ENCODE measurements at places on chromosomes 13 and 19.

DNA sequence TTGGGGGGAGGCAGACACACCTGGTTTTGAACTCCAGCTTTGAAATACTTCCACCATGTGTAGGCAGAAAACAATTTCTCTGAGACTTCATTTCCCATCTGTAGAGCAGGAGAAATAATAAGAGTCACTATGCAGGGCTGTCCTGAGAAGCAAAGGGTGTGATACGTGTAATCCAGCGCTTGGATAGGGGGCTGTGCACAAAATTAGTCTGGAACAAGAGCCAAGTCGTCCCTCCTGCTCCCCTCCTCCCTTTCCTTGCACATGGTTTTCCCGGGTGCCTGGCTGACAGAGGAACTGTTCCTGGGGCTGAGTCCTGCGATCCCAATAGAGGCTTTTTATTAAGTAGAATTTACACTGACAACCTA, 29.6 kb upstream of the UBE2L5 start:
- no peak for DNase-seq

GRCh38 chr13:94345374-94346195, 133.9 kb downstream of the DCT start:
- peak; percentile 26 for DNase-seq

DNA sequence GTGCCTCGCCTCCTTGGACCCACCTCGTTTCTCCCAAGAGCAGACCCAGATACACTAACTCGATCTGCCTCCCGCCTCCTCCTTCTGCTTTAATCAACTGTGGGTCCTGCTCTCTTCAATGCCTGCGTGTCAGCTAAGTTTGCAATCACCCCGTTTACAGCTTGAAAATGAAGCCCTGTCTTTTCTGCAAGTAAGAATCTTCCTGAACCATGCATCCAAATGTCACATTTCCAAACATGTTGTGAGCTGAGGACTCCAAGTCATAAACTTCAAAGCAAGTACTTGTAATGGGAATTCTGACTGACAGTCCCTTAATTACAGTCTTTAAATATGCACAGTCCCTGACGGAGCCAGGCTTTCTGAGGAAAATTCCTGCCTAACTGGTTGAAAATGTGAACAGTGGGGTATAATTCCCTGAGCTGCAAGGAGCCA, 154.9 kb upstream of the UQCRFS1 start:
- no peak for DNase-seq

- DNase-seq: no peak
Observed at GRCh38 chr19:10583036-10583776, 3.9 kb downstream of the AP1M2 start.

DNA sequence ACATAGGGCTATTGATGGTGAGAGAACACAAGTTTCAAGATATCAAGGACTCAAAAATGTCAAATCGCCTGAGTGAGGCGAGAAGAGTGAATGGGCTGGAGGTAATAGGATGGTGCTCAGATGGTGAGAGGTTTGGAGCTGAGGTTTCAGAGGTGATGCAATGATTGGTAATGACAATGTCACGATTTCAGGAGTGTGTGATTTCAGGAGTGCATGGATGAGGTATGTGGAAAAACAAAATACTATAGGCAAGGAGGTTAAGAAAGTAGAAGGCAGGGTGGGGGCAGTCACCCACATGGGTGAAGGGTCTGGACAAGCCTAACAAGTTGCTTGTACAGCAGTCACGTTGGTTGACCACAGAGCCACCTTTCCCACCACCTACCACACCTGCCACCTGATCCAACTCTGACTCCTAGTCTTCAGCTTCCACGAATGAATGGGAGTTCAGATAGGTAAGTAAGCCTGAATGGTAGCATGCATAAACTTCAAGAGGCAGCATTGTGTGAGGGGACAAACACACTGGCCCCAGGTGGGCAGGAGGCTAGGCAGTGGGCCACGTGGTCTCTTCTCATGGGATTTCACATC, 71.5 kb downstream of the RUBCNL start:
- DNase-seq: no peak

GRCh38 chr13:112111239-112111857, 44.4 kb downstream of the SOX1 start:
- no peak for DNase-seq

GRCh38 chr13:31970231-31970930, 61.2 kb upstream of the FRY start:
- DNase-seq: no peak

DNA sequence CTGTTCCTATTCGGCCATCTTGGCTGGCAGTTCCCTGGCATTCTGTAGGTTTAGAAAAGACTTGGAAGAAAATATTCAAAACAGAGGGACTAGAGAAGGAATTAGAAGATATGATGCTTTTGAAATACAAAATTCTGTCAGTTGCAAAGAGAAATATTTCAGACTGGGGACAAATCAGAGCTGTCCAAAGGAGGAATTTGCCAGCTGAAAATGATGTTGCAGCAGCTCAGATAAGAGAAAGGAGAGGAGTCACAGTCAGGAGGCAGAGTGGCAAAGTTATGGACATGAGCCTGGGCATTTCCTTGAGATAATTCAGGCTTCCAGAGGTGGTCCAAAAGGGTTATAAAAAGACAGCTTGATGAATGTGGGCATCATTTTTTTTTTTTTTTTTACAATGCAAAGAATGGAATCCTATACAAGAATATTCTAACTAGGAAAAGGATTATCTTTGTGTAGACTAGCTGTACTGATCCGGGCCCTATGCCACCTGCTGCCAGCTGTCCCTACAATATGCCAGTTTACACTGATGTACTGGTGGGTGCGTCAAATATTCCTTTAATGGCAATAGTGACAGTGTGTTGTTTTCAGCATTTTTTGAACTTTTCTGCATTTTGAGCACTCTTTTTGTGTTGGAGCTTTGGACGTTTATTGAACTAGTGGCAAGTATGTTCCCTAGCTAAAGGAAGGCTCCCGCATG, 31.8 kb upstream of the CBY2 start:
- DNase-seq: no peak

DNA sequence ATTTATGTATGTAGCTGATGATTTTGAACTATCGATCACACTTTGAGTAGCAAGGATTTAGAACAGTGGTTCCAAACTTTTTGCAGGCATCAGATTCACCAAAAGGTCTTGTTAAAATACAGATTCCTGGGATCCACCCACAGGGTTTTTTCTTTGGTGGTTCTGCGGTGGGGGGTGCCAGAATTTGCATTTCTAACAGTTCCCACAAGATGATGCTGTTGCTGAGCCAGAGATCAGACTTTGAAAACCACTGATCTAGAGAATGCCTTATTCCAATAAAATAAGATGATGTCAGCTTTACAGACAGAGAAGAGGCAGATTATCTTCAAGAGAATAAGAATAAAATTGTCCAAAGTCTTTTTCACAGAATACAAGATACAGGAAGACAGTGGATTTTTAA, 80.9 kb upstream of the SHISA2 start:
- no peak for DNase-seq

DNA sequence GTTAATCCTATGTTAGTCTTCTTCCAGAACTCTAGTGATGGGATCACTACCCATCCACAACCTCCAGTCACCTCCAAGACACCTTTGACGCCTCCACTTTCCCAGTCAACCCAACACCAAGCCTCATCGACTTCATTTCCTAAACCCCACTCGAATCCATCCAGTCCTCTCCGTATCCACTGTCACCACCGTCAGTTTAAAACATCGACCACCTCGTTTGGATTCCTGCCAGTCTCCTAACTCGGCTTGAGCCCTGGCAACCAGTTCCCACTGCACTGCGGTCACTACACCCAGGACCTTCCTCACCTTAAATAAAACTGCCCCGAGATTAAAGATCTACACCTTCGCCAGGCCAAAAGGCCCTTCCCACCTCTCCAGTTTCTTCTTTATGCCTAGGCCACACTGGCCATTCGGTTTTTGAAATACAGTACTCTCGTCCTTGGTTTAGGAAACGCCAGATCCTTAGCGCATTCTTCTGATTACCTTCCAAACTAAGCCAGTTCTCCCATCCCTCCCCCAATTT, 1.2 kb downstream of the MTIF3 start:
- no peak for DNase-seq

- DNase-seq: peak; percentile 67
Observed at GRCh38 chr13:26423629-26424028, 133.9 kb upstream of the WASF3 start.

GRCh38 chr13:83538636-83539035, 343.6 kb downstream of the SLITRK1 start:
- DNase-seq: no peak

DNA sequence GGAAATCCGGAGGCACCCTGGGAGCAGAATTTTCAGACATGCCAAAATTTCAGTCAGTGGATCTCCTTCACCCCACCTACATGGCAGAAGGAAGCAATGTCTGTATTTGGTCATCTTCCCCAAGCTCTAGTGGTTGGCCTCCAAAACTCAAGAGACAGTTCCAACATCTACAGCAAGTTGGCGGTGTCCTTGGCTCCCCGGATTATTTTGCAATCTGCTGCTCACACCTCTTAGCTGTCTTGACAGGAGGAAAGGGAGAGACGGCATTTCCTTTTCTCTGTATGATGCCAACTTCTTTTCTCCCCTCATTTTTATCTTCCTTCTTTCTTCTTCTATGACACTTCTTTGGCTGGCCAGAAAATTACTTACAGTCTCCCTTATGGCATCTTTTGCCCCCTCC, 159.9 kb downstream of the SUCLA2 start:
- no peak for DNase-seq

DNA sequence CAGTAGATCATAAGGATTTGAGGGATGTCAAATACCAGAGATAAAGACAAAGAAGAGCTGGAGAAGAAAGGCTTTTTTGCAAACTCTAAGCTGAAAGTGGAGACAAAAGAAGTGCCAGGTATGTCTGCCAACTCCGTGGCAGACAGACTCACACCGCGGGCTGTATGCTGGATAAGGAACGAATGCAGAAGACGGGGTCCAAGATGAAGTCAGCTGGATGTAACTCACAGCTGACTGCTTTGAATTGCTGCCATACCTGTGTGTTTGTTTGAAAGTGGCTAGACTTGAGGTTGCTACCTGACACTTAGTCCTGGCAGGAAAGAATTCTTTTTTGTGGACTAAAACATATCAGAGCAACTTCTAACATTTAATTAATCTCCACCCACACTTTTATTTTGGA, 398.8 kb downstream of the DLEU7 start:
- DNase-seq: no peak

GRCh38 chr13:20461481-20461859, 64.2 kb downstream of the CRYL1 start:
- no peak for DNase-seq

GRCh38 chr13:109412283-109412901, 374.0 kb downstream of the IRS2 start:
- peak; percentile 73 for DNase-seq

DNA sequence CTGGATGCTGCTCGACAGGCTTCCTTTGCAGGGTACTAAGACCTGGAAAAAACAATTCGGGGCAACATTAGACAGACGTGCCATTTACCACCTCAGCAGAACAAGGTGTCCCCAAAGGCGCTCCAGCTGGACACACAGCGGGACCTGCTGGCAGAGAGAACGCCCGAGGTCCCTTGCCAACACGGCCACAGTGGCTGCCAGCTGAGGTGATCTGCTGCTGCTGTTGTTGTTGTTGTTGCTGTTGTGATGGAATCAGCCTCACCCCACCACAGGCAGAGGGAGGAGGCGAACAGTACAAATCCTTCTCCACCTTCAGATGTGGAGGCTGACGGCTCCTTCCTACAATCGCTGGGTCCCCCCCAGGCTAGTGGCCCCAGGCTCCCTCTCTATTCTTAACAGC, 25.2 kb downstream of the ANKRD27 start:
- DNase-seq: no peak

DNA sequence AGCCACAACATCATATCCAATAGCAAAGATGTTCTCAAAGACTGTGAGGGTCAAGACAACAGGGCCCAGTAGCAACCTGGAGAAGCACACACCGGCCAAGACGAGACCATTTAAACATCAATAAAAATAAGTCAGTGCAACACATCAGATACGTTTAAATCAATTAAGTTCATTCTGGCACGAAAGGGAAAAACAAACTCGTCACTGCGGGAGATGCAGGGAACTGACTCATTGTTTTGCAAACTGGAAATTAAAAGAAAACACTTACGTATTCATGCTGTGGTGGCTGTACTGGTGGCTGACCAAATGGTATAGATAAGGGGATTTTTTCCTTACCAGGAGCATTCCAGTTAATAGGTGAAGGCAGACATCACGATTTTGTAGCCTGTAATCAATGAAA, 26.3 kb upstream of the SLC15A1 start:
- no peak for DNase-seq

- DNase-seq: no peak
Observed at GRCh38 chr13:112902101-112902651, 66.8 kb upstream of the MCF2L start.

DNA sequence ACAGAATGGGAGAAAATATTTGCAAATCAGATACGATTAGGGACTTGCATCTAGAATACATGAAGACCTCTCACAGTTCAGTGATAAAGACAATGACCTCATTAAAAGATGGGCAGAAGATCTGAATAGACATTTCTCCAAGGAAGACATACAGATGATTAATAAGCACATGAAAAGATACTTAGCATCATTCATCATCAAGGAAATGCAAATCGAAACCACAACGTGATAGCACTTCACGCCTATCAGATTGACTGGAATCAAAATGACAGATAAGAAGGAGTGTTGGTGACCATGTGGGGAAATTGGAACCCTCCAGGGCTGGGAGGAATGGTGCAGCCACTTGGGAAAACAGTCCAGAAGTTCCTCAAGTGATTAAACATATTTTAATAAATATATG, 25.8 kb downstream of the CFAP97D2 start:
- no peak for DNase-seq

All from hepatocyte (in vitro differentiated cells).